ENCODE measurements at places on chromosomes 2 and 18.

- no peak for DNase-seq
Measured at GRCh38 chr2:118913131-118913802, 28.7 kb upstream of the MARCO start.

GRCh38 chr2:96864343-96865091 lies 5.4 kb downstream of the SEMA4C start:
- DNase-seq = no peak

DNA sequence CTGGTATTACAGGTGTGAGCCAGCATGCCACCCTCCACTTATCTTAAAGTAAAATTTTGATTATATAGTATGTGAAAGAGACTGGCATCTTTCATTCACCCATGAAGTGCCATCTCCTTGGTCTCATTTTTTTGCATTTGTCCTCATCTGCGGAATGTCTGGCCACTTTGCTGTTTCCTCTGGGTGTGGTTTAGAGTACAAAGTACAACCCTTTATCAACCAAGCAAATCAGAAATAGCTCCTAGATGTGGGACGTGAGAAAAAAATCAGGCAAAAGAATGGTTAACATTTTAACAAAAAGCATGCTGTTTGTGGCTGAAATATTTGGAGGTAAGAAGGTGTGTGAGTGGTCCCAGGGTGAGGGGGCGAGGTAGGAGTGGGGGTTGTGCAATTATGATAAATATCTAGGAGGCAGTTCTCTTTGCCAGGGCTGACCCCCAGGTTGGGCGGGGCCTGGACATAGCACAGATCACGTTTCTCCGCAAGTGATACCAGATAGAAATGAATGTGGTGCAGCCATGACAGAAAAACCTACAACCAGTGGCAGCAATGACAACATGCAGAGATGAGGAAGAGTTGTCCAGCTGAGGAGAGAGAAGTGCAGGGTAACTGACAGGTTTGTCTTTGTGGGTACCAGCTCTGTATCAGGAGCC lies 115.8 kb upstream of the SERTAD2 start:
- no peak for DNase-seq

DNA sequence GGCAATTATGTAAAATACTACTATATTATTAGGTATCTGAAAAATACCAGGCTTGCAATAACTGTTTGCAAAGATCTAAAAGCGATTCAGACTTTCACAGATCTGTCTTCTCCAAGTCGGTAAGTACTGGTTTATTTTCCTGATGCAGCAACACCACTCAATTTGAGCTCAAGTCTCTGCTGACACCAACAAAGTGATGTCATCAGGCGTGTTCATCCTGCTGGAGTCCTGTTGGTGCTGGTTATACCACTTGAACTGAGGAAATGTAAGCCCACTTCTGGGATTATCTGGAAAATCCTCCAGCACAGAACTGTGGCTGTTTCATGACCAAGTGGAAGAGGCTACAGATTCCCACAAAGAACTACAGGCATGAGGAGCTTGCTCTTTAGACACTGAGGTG lies 267.6 kb downstream of the BCL2 start:
- no peak for DNase-seq

GRCh38 chr2:77268626-77269025 lies 253.6 kb downstream of the LRRTM4 start:
- no peak for DNase-seq
